GM10248 (cell line): ENCODE measurements at places on chromosomes 6 and 20.

GRCh38 chr6:149366267-149366921 is 33.7 kb upstream of the SUMO4 start:
- no peak for DNase-seq

DNA sequence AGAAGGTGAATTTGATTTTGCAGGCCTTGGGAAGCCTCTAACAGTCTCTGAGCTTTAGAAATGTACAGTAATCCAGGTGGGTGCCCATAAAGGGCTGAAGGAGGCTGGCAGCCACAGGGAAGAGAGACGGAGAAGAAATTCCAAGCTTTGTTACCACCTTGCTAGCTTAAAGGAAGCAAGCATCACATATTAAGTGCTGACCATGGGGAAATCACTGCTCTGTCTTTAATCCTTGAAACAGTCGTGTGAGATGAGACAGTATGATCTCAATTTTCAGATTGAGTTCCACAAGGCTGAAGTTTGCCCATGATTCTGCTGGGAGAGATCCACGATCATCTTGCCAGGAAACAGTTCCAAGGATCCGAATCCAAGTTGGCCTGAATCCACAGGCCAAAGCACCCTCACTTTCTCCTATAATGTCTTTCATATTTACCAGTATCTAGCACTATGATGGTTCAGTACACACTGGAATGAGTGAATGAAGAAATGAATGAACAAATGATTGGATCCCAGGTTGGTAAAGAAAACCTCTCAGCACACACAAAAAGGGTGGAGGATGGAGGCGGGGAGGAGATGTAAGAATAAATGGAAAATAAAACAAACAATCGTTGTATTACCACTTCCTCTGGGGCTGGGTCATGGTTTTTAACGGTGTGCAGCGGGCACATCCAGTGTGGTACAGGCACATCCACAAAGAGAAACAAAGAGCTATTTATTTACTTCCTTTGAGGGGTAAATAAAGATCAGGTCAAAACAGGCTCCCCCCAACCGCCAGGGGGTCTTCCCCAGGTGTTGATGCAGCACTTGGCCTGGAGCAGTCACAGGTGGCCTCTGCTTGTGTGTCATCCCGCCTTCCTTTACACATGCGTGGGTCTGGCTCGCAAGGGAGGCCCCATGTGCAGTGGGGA is 28.2 kb upstream of the TAF8 start:
- peak; percentile 66 for DNase-seq

GRCh38 chr6:27672113-27672799 is 199.4 kb upstream of the ZNF184 start:
- peak; percentile 70 for DNase-seq

GRCh38 chr6:131741688-131742393 is 31.0 kb upstream of the CTAGE9 start:
- no peak for DNase-seq

- DNase-seq, result no peak
Measured at GRCh38 chr6:16135066-16135465, 6.2 kb downstream of the MYLIP start.

- DNase-seq, result no peak
Measured at GRCh38 chr6:2517401-2517800, 233.3 kb downstream of the MYLK4 start.

DNA sequence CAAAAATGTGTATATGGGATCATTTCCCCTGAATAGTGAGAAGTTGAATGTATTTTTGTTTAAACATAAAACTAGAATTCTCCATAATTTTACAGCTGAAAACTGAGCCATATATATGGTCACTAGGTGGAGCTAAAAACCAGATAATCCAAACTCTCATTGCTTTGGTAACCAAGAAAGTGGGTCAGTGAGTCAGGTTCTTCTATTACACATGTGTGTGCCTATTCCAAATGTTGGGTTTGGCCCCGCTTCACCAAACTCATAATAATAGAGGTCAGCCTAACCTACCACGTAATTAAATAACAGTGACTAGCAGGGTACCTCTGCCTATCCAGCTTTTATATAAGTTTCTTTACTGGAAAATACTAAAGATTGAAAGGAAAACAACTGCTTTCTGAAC is 19.3 kb upstream of the RNGTT start:
- peak; percentile 55 for DNase-seq

- DNase-seq, result no peak
Measured at GRCh38 chr20:46458866-46459750, 52.7 kb upstream of the ELMO2 start.

DNA sequence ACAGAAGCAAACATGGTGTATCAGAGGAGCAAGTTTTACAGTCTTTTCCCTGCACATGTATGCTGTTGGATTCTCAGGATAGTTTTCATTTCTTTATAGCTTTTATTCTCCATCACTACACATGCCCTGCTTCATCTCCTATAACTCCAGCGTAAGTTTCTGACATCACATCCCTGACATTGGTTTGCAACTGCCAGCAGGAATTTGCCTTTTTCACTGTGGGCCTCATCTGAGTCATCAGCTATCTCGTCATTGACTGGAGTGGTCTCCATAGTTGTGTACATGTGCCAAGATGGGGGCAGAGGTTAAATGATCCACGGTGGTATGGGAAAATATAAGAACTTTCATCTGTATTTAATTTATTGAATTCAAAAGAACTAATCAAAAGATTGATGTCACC is 96.7 kb downstream of the SLX4IP start:
- no peak for DNase-seq

GRCh38 chr6:87181903-87182302 is 26.5 kb downstream of the ZNF292 start:
- DNase-seq, result no peak
